Activated CD8-positive, alpha-beta memory T cell treated with anti-CD3 and anti-CD28 coated beads for 1 hour (primary cell): ENCODE measurements at places on chromosomes 6 and 20.

DNA sequence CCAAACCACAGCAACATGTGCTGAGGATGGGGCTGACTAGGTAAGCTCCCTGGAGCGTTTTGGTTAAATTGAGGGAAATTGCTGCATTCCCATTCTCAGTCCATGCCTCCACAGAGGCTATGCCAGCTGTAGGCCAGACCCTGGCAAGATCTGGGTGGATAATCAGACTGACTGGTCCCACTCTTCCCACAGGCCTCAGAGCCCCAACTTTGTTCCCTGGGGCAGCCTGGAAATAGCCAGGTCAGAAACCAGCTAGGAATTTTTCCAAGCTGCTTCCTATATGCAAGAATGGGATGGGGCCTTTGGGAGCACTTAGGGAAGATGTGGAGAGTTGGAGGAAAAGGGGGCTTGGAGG, 1.5 kb upstream of the VEGFA start:
- no peak for DNase-seq

GRCh38 chr20:49814057-49814694, 1.5 kb downstream of the SLC9A8 start:
- no peak for DNase-seq

DNA sequence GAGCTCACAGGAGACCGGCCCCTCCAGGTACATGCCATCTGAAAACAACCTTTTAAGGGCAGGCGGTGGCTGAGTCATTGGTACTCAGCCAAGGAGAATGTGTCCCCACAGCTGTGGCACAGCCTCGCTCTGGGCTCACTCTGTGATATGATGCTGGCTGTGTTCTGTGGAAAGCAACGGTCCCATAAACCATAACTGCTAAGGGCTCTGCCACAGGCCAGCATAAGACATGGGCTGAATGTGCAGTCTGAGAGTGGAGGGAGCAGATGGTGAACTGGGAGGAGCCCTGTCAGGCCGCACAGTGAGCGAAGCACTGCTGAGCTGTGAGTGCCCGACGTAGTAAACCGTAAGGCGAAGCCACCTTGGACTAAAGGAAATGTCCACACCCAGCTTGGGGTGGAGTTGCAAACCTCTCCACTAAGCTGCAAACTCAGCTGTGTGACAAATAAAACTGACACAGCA, 375.8 kb downstream of the THBS2 start:
- no peak for DNase-seq

- DNase-seq, result no peak
Measured at GRCh38 chr20:35595901-35596300, 19.7 kb upstream of the SPAG4 start.

DNA sequence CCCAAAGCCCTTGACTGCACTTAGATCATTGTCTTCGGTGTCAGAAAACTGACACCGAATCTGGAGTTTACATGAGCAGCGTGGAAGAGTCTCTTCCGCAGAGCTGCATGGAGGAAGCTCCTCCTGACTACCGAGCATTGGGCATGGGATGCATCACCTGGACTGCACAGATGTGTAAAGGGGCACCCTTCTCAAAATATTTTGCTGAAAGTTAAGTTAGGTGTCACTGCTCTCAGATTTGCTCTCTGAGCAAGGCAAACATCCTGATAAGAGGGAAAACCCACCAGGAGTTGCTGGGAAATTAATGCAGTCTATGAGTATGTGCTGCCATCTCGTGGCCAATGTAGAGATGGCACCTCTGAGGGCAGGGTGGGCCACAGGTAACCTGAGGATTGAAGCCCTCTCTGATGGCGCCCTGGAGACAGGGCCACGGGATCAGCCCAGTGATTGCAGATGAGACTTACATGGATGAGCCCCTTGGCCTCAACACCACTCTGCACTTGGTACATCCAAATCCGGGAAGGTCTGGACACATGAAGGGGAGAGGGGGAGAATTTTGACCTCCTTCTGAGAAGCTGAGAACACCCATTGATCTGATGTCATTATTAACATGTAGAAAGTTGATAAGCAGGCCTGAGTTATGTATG, 129.9 kb downstream of the LPA start:
- peak; percentile 15 for DNase-seq
